ENCODE measurements at places on chromosomes 2 and 18.

DNA sequence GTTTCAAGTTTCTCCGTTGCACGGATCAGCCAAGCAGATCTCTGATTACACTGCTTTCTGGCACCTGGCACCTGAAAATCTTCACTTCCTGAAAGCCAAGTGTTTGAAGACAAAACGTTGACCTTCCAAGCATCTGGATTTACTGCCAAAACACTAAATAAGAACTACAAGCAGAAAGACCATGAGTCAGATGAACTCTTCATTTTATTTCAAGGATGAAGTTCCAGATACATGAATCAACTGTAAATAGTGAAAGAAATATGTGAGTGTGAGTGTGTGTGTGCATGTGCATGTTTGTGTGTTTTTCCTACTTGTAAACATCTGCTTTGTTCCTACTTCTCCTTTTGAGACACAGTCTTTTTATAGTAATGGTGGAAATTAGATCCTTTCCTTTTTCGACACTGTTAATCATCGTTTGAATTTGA lies 60.0 kb upstream of the DTNA start:
- no peak overlapping the region for H3K4me3 ChIP-seq
- no peaks in the 10 kb centered on the region for H3K4me1 ChIP-seq
- H3K36me3 ChIP-seq = no peaks in the 10 kb centered on the region
- no peaks in the 10 kb centered on the region for H3K27me3 ChIP-seq
- H3K27ac ChIP-seq = no peak overlapping the region

DNA sequence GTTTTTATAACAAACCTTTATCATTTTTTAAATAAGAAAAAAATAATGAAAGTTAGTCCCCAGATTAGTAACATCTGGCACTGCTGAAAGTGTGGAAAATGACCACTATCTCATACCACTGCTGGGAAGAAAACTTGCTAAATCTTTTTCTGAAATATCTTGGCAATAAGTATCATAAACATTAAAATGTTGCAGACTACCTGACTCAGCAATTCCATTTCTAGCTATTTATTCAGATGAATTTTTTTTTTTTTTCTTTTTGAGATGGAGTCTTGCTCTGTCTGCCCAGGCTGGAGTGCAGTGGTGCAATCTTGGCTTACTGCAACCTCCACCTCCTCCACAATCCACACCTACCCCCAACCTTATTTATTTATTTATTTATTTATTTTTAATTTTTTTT lies 35.3 kb upstream of the SOS1 start:
- H3K27ac ChIP-seq = no peak overlapping the region
- DNase-seq = no peak
- H3K27me3 ChIP-seq = peaks cover 1% of the 10 kb centered on the region
- H3K4me1 ChIP-seq = peaks cover 2% of the 10 kb centered on the region
- H3K36me3 ChIP-seq = no peaks in the 10 kb centered on the region
- no peak overlapping the region for H3K4me3 ChIP-seq

- peaks cover 3% of the 10 kb centered on the region for H3K27me3 ChIP-seq
- peaks cover 2% of the 10 kb centered on the region for H3K4me1 ChIP-seq
- no peak overlapping the region for H3K27ac ChIP-seq
- DNase-seq = no peak
- no peaks in the 10 kb centered on the region for H3K36me3 ChIP-seq
These were observed 22.7 kb downstream of the KCNF1 start for GRCh38 chr2:10934308-10934978.

GRCh38 chr2:98695255-98695654 lies 35.7 kb downstream of the MGAT4A start:
- no peak overlapping the region for H3K4me3 ChIP-seq
- no peak for DNase-seq
- H3K27me3 ChIP-seq = no peaks in the 10 kb centered on the region
- H3K27ac ChIP-seq = peak overlapping the region; percentile 23
- peaks cover 42% of the 10 kb centered on the region for H3K36me3 ChIP-seq
- H3K4me1 ChIP-seq = peaks cover 53% of the 10 kb centered on the region

- H3K4me1 ChIP-seq = no peaks in the 10 kb centered on the region
- no peak overlapping the region for H3K27ac ChIP-seq
- H3K4me3 ChIP-seq = no peak overlapping the region
- no peaks in the 10 kb centered on the region for H3K27me3 ChIP-seq
These were observed 361.2 kb downstream of the RND3 start for GRCh38 chr2:150126143-150126740.

DNA sequence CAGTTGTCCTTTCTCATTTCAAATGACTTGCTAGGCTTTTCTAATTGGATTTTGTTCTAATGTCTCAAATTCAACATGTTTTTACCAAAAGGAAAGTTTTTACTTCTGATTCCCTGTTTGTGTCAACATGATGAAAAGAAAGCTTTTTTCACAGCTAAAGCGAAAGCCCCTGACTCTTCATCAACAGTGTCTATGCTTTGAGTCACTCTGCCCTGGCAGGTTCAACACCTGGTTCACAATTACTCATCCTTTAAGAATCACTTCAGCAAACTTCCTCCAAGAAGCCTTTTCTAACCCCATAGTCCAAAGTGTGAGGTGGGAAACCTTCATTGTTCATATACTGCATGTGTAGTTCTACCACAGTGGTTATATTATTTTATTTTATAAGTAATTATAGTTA lies 7.6 kb upstream of the DSG2 start:
- no peaks in the 10 kb centered on the region for H3K36me3 ChIP-seq

DNA sequence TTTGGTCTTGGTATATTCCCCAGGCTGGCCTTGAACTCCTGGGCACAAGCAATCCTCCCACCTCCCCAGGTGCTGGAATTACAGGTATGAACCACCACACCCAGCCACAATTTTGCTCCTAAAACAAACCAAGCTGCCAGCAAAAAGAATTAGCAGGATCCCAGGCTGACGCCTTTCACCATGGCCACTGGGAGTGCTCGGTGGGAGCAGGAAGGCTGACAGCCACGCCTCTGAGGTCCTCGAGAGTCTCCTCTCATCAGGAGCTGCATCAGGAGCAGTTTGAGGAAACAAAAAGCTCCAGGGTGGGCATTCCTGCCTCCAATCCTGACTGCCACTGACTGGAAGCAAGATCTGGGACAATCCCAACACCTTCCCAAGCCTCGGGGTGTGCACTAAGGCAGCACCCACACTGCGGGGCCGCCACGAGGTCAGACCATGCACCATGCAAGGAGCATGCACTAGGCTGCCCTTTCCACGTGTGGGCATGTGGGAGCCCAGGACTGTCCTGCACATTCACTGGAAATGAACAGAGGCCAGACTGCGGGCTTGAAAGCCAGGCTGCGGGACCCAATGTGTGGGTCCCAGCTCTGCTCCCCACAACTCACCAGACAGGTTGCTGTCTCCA lies 51.4 kb downstream of the TFCP2L1 start:
- H3K4me1 ChIP-seq = no peaks in the 10 kb centered on the region
- no peak overlapping the region for H3K4me3 ChIP-seq
- DNase-seq = no peak
- no peak overlapping the region for H3K27ac ChIP-seq

DNA sequence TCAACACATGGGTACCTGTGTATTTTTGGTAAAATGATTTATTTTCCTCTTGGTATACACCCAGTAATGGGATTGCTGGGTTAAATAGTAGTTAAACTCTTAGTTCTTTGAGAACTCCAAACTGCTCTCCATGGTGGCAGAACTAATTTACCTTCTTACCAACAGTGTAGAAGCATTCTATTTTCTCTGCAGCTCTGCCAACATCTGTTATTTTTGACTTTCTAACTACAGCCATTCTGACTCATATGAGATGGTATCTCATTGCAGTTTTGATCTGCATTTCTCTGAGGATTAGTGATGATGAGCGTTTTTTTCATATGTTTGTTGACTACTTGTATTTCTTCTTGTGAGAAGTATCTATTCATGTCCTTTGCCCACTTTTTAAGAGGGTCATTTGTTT lies 180.6 kb downstream of the FSIP2 start:
- H3K4me3 ChIP-seq = no peak overlapping the region
- H3K4me1 ChIP-seq = no peaks in the 10 kb centered on the region
- DNase-seq = no peak
- no peak overlapping the region for H3K27ac ChIP-seq
- H3K27me3 ChIP-seq = no peaks in the 10 kb centered on the region

- no peak overlapping the region for H3K27ac ChIP-seq
- H3K4me1 ChIP-seq = no peaks in the 10 kb centered on the region
- DNase-seq = no peak
- no peak overlapping the region for H3K4me3 ChIP-seq
- no peaks in the 10 kb centered on the region for H3K27me3 ChIP-seq
These were observed 179.3 kb upstream of the MGAT5 start for GRCh38 chr2:134074619-134075018.

DNA sequence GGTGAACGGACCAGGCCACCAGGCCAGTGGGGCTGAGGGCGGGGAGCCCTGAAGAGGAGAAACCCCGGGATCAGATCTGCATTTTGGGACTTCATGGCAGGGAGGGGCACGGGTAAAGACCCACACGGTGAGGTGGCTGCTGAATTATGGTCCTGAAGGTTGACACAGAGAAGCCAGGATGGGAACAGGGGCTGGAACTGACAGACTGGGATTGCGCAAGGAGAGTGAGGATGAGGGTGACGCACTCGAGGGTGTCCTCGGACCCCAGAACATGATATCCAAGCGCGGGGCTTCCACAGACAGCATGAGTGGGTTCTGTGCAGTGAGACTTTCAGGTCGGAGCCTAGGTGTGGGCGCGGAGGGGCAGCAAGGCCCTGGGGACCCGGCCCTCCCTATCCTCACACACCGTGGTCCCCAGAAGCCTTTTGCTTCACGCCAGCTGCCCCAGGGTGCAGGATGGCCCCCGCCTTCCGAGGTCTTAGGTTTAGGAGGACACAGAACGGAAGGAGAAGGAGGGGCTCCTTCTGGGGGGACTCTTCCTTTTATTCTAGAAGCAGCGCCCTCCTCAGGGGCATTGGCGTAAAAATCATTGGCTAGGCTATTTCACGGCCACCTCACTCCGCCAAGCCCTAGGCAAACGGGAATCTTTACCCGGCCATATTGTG lies 416.8 kb upstream of the HS6ST1 start:
- no peak overlapping the region for H3K4me3 ChIP-seq
- no peak overlapping the region for H3K27ac ChIP-seq
- DNase-seq = no peak
- no peaks in the 10 kb centered on the region for H3K36me3 ChIP-seq
- peaks cover 16% of the 10 kb centered on the region for H3K4me1 ChIP-seq

GRCh38 chr2:170313347-170313991 lies 135.5 kb downstream of the MYO3B start:
- no peaks in the 10 kb centered on the region for H3K36me3 ChIP-seq
- peaks cover 10% of the 10 kb centered on the region for H3K4me1 ChIP-seq
- H3K27me3 ChIP-seq = peaks cover 18% of the 10 kb centered on the region
- DNase-seq = no peak

- H3K4me1 ChIP-seq = no peaks in the 10 kb centered on the region
- no peak for DNase-seq
- no peak overlapping the region for H3K27ac ChIP-seq
- no peak overlapping the region for H3K4me3 ChIP-seq
- H3K27me3 ChIP-seq = peaks cover 20% of the 10 kb centered on the region
These were observed 38.4 kb downstream of the IRS1 start for GRCh38 chr2:226761195-226761583.
